Non-pigmented ciliary epithelial cell (primary cell): ENCODE measurements at places on chromosomes 3 and 15.

- no peak for DNase-seq
Measured at GRCh38 chr15:93164409-93164808, 75.4 kb upstream of the RGMA start.

DNA sequence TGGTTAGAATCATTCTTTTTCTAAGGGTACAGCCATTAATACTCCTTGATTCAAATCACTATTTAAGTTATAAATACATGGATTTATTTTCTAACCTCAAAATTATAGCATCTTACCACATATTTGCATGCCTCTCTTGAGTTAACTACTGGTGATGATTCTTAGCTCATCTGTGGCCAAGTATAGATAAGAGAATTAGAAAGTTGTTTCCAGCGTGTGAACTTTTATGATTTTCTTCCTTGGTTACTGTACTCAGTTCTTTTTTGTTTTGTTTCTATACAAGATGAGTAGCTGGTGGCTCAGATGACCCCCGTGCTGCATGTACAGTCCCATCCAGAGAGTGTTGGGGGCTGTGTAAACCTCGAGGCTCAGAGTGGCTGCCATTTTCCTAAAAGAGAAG is 124.6 kb downstream of the IGF1R start:
- DNase-seq: no peak

DNA sequence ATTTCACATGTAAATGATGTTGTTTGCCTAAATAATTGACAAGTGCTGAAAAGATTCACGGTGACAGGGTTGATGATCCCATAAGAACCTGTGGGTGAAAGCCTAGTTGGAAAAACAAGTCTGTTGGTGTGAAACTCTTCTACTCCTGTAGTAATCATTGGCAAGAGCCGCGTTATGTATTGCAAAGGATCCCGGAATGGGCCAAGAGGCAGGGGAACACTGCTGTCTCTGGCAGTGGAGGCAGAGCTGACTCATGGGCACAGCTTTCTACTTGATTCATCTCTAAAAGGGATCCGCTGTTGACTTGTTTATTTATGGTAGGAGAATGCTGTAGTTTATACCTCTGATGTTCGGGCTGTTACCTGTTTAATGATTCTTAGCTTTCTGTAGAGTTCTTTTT is 63.1 kb downstream of the MAP6D1 start:
- no peak for DNase-seq

GRCh38 chr3:194632226-194632808 is 902 bp downstream of the TMEM44 start:
- no peak for DNase-seq

GRCh38 chr3:14411166-14411526 is 8.7 kb downstream of the SLC6A6 start:
- DNase-seq: no peak

GRCh38 chr3:65963787-65964677 is 74.7 kb downstream of the MAGI1 start:
- peak; percentile 76 for DNase-seq
